ENCODE measurements at places on chromosomes 2 and 18.

- no peak for DNase-seq
Observed at GRCh38 chr18:31401156-31402025, 24.8 kb downstream of the DSG4 start.

GRCh38 chr18:23718243-23718720 lies 29.0 kb downstream of the LAMA3 start:
- DNase-seq = no peak

DNA sequence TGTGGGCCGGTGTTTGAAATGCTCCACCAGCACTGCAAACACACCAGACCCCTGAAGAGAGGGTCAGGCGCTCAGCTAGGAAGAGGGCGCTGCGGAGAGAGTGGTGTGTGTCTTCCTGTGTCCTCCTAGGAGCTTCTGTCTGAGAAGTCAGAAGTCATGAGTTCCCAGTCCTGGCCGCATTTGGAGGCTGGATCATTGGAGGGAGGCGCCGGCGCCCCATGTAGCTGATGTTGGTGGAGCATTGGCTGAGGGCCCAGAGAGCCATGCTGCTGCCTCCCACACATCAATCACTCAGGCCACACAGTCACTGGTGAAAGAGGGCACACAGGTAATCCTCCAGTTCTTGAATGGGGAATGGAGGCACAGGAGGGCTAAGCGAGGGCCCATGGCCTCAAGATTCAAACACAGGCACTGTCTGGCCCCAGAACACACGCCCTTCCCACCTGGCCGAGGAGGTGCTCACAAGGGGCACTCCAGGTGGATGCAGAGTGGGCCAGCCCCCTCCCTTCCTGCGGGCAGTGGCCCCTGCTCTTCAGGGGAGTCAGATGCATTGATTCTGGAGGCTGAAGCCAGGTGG lies 66.3 kb downstream of the RRM2 start:
- no peak for DNase-seq

GRCh38 chr2:105731511-105731910 lies 13.2 kb upstream of the NCK2 start:
- DNase-seq = no peak

DNA sequence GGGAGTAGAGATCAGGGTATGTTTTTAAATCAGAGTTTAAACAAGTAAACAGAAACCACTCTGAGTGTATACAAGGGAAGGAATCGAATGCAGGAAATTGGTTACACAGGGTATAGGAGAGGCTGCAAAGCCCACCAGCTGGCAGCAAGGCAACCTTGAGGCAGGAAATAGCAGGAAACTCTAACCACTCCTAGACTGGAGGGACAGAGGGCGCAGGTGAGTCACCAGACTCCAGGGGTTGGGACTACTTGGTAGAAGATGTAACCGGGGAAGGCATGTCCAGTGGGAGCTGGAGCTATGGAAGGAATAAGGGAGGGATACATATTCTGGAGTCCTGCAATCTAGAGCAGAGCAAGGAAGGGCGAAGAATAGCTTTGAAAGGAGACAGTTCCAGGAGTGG lies 152.3 kb downstream of the MEIS1 start:
- DNase-seq = no peak

DNA sequence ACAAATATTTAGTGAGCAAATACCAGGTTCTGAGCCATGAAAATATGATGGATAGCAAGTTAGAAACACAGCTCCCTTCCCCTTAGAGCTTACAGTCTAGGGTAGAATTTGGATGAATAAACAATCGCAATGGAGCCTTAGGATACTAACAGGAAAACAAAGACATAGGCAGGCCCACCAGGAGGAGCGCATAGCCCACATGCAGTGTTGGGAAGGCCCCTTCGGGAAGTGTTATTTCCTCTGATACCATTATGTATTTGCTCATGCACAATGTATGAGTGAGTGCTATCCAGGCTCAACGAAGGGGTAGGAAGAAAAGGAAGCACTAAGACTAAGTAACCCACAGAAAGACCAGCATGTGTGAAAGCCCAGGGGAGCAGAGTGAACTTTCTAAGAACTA lies 54.0 kb downstream of the RAB27B start:
- DNase-seq = no peak

GRCh38 chr2:26237868-26238267 lies 6.6 kb downstream of the HADHA start:
- DNase-seq = no peak

DNA sequence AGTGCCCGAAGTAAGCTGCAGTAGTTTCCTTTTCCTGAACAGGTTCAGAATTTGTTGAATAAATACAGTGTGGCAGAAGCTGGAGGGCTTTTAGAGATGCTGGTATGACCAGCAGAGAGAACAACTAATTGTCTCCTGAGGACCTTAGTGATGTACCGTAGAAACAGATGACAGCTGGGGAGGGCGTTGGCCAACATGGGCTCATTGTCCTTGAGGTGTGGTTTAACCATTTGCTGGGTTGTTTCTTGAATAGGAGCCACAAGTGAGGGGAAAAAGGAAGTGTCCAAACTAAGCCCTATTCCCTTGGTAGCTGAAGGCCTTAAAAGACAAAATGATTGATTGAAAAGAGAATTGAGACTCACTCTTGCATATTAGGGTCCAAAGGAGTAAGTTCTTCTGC lies 11.7 kb upstream of the FAM228A start:
- DNase-seq = no peak
